ENCODE measurements at places on chromosomes 4 and X.

- no peak for DNase-seq
Measured at GRCh38 chr4:4559596-4559995, 17.7 kb upstream of the STX18 start.

GRCh38 chr4:162503868-162504267 is 340.1 kb upstream of the FSTL5 start:
- DNase-seq: no peak

DNA sequence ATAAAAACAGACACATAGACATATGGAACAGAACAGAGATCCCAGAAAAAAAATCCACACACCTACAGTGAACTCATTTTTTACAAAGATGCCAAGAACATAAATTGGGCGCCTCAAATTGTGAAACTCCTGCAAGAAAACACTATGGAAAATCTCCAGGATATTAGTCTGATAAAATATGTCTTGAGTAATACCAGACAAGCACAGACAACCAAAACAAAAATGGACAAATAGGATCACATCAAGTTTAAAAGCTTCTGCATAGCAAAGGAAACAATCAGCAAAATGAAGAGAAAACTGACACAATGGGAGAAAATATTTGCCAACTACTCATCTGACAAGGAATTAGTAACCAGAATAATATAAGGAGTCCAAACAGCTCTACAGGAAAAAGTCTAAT is 337.3 kb upstream of the DIPK2B start:
- no peak for DNase-seq

- DNase-seq: no peak
Measured at GRCh38 chrX:68945603-68946228, 116.9 kb downstream of the EFNB1 start.

- DNase-seq: peak; percentile 47
Measured at GRCh38 chr4:37685161-37685822, 884 bp downstream of the RELL1 start.

DNA sequence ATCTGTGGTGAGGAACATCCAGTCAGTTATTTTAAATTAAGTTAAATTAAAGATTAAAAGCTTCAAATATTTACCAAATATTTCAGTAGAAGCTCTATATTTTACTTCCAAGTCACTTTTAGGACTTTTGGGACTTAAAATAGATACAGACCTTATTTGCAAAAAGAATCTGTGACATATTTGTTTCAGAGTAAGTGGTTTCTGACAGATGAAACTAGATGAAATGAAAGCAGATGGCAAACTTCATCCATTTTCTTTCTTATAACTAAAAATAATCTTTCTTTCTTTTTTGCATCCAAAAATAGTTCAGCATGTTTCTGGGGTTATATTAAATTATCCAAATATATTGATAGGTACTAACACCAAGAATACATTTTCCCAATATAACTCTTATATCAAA is 6.6 kb upstream of the UTP3 start:
- no peak for DNase-seq

DNA sequence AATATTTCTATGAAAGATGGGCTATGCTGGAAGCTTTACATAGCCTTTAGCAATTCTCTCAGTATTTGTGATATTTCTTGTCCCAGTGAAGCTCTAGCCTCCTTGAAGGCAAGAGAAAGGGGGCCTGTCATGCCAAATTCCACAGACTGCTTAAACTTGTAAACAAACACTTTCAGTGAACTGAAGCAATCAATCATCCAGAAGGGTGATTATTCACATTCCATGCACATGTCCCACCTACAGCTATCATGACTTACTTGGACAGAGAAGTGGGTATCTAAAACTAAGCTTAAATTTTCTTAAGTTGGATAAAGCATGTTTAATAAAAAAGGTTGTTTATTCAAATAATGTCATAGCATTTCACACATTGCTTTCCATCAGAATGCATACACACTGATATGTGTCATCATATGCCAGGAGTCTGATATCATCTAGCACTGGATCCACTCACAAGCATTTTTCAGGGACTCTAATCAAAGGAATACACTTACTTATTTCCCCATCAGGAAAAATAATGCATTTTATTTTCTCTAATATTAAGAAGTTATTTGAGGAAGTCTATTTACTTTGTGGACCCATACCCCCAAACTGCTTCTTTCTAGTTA is 1.2 kb upstream of the FSTL5 start:
- no peak for DNase-seq

DNA sequence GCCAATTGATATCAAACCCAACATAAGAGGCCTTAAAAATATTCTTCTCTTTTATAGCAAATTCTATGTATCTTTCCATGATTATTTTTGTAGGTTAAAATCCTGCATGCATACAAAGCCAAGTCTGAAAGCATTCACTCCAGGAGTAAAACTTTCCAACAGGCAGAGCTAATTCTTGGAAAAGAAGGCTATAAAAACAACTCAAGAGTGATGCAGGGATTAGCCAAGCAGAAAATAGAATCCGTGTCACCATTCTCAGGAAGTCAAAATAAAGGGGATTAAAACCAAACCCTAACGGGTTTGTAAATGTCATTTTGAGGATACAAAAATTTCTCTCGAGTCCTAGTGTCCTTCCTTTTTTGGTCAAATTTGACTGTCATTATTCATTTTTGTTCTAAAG is 412.4 kb downstream of the DMD start:
- no peak for DNase-seq

DNA sequence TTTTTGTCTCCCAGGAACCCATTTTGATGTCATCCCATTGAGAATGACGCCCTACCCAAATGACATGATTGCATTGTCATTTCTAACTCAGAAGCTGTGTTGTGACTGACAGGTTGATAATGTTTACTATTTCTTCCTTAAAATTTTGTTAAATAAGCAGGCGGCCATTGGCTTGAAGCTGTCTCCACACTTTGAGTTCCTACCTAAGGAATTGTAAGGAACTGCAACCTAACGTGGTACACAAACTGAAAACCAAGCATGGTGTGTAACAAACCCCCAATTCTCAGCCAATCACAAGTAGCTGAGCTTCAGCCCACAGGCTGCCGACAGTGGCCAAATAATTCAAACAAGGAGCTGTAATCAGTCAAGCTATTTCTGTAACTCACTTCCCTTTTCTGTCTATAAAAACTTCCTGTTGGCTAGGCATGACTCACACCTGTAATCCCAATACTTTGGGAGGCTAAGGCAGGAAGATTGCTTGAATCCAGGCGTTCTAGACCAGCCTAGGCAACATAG is 2.9 kb upstream of the MND1 start:
- DNase-seq: no peak

DNA sequence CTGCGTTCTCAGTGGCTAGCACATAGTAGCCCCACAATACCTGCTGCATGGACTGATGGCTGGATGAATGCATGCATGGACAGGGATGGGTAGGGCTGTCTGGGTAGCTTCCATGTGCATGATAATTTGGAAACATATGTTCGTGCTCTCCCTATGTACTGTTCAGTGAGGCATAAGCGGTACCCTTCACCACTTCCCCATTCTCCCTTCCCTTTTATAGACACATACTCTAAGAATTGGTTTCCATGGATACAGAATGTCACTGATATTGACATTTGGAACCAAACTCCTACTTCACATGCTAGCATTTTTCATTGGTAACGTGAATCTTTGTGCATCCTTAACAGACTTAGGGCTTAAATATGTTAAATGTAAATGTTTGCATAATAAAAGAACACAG is 20.4 kb downstream of the USP46 start:
- no peak for DNase-seq

DNA sequence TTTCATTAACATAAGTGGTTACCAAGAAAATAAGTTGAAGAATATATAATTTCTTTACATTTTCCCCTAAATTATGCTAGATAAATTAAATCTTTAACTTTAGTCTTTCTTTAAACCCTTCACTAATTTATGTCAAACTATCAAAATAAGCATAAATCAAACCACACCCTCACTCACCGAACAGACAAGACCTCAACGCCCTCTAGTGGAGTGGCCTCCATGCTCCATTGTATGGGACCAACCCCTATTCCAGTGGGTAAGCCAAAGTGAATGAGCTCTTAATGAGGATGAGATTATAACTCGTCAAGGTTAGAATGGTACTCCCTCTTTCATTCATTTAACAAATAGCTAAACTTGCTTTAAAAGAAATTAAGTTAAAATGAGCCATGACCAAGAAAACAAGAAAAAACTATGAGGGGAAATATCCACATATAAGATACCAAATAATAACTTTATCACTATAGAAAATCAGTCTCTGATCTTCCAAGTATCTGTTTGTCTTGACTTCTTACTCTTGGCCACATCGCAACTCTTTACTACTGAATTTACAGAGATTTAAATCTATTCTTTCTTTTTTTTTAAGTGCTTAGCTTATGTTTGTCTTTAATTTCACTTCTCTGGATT is 15.6 kb upstream of the BBS12 start:
- DNase-seq: peak; percentile 44

GRCh38 chr4:38030023-38030422 is 69.8 kb downstream of the PTTG2 start:
- DNase-seq: no peak

Measured in T-cell (primary cell).